ENCODE measurements at places on chromosomes 1 and 21.

DNA sequence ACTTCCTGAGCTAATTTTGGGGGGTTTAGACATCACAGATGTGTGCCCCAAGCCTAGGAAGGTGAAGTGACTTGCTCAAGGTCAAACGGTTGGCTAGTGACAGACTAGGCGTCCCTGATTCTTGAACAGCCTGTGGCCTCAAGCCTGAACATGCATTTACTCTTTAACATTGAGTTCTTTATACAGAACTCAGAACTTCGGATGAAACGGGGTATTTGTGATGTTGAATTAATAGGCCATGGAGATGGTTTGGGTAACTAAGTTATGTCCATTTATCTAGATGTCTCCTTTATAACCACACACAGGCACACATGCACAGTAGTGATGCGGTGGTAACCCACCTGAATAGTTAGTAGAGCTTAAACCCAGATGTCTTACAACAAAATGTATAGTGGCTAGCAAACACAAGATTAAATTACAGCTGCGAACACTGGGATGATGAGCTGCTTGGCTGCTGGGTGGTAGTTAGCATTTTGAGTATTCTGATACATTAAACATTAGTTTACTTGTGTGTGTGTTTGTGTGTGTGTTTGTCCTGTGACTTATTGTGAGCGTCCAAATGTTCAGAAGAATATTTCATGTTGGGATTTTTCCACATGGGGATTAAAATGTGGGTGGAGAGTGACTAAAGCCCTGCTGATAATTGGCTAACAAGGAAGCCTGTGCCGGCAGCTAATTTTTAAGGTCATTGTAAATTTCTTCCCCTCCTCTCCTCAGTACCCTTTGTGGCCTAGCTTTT lies 2.3 kb downstream of the ATP1A1 start:
- no peak for DNase-seq

DNA sequence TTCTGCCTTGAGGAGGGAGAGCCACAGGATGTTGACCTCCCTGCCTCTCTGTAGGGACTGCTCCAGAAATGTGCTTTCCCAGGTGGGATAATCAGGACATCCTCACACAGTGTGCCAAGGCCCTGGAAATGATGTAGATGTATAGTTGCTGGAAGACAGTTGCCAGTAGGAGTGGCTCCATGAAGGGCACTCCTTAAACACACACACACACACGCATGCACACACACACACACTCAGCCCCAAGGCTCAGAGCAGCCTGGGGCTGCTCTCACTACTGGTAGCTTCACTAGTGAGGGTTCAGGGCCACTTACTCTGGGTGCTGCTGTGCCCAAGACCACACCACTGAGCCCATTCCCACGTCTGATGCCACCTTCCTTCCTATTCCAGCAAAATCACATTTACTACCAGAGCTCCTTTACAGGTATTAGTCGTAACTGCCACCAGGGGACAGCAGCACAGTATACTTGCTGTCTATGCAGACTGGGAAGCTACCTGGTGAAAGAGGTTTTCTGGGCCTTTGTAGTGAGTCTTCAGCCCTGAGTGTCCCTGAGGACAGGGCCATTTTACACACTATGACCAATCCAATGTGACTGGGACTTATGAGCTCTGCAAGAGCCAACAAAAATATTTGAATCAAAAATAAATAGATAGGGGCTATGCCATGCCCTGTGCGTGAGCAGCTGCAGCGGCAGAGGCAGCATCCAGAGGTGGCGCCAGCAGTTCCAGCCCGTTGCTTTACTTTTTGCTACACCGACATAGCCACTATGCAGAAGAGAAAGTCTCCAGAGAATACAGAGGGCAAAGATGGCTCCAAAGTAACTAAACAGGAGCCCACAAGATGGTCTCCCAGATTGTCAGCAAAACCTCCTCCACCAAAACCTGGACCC lies 15.0 kb downstream of the CRNN start:
- no peak for DNase-seq

GRCh38 chr1:112239683-112240330 lies 156.2 kb upstream of the CTTNBP2NL start:
- DNase-seq = no peak

- DNase-seq = no peak
Observed at GRCh38 chr1:7885513-7886404, 32.9 kb upstream of the UTS2 start.

GRCh38 chr1:202967684-202968281 lies 726 bp upstream of the CYB5R1 start:
- no peak for DNase-seq

DNA sequence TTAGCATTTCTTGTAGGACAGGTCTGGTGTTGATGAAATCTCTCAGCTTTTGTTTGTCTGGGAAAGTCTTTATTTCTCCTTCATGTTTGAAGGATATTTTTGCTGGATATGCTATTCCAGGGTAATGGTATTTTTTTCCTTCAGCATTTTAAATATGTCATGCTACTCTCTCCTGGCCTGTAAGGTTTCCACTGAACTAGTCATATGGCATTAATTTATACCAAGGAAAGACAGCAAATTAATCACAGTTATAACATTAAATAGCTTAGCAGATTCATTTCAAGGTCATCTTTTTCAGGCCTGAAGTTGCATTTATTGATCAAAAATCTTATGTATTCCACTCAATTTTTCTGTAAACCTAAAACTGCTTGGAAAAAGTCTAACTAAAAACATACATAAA lies 54.9 kb downstream of the AK5 start:
- no peak for DNase-seq

DNA sequence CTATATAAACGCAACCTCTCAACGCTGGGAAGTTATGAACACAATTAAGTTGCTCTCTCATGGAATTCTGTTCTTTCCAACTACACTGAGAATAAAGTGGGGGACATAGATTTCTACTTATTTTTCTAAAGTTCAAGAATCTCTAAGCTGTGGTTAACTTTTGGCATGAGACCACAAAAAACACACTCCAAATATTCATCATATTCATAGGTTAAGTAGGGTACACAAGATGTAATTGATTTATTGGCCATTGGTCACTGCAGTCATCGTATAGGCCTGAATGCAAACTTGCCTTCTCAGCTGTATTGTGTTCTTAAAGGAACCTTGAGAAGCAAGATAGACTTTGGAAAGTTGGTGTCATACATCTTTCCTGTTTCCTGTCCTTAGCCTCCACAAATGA lies 40.3 kb downstream of the PRRX1 start:
- no peak for DNase-seq

- DNase-seq = no peak
Observed at GRCh38 chr1:118963456-118964430, 24.4 kb downstream of the TBX15 start.

DNA sequence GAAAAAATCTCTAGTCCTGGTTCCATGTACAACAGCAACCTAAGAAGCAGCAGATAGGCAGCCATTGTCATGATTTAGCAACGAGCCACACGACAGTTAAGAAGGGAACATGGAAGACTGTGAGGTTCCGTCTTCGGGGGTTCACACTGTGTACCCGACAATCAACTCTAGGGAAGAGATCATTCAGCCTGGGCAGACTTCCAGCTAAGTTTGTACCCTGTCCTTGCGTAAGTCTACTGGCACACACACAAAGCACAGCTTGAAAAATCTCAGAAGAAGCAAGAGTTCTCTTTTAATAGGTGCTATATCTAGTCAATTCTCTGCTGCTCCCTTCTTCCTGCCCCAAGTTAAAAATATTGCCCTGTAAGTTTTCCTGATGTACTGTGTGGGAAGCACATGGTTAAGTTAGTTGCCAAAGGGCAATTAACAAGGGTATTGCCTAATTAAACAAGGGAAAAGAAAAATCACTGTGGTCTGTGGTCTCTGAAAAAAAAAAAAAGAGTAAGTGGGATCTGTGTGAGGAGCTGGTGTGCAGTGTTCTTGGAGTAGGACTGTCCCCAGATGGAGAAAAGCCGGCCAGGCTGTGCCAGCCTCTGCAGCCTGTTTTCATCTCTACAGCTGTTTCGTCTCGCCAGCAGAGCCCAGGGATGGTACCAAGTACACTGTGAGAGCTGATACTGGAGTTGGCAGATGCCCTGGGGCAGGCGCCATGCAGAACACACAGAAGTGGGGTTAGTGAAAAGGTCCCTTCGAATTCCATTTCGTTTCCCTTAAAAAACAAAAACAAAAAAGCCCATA lies 6.4 kb upstream of the MYBPHL start:
- no peak for DNase-seq

- DNase-seq = no peak
Observed at GRCh38 chr1:22869325-22869724, 103.3 kb downstream of the LACTBL1 start.

DNA sequence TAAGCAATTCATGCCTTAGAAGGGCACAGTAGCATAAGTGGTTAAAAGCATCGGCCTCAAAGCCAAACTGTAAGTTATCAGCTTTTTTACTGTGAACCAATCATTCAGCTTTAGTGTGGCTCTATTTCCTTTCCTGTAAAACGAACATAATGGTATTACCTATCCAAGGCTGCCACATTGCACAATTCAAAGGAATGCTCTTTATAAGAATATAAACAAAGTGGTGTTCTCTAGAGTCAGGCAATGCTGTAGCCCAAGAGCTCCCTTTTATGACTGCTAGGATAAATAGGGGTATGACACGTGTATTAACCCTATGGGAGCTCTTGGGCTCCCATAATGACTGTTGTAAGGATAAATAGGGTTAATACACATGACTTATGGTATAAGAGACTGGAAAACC lies 25.4 kb downstream of the INTS7 start:
- no peak for DNase-seq

GRCh38 chr1:66439031-66439740 lies 94.8 kb upstream of the SGIP1 start:
- no peak for DNase-seq

GRCh38 chr1:43338001-43338400 lies 383 bp downstream of the MPL start:
- DNase-seq = no peak
